ENCODE measurements at places on chromosomes 2 and 18.

DNA sequence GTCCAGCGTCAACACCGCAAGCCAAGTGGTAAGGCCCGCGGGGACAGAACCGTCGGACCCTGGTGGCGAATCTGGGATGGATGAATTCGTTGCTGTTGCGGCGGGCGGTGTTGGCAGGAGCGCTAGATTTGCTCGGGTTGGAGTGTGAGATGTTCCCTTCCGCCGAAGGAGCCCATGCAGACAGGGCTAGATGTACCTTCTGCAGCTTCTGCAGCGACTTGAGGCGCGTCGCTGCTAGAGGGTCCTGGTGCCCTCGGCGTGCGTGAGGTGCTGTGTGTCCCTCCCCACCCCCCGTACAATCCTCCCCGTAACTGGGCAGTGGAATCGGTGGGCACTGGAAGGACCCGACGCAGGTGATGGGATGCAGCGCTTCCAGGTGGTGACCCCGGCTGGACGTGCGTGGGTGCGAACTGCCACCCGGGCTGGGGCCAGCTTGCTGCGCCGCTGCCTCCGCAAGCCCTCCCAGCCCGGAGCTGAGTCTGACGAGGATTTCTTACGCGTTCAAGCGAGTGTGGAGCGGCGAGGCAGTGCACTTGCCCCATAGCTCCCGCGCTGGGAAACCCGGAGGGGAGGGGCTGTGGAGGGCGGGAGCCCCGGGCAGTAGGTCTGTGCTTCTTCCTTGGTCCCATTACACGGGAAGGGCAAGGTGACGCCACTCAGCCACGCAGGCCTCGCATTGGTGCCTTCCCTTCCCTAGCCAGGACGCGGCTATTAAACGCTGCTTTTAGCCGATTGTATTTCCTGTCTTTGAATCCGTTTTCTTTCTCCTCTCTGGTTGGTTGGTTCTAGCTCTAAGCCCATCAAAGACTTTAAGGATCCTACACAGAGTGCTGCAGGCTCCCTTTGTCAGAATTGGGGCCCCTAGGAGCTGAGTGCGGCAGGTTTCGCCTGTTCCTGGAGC, 34.2 kb downstream of the CHRNA1 start:
- no peak for DNase-seq

DNA sequence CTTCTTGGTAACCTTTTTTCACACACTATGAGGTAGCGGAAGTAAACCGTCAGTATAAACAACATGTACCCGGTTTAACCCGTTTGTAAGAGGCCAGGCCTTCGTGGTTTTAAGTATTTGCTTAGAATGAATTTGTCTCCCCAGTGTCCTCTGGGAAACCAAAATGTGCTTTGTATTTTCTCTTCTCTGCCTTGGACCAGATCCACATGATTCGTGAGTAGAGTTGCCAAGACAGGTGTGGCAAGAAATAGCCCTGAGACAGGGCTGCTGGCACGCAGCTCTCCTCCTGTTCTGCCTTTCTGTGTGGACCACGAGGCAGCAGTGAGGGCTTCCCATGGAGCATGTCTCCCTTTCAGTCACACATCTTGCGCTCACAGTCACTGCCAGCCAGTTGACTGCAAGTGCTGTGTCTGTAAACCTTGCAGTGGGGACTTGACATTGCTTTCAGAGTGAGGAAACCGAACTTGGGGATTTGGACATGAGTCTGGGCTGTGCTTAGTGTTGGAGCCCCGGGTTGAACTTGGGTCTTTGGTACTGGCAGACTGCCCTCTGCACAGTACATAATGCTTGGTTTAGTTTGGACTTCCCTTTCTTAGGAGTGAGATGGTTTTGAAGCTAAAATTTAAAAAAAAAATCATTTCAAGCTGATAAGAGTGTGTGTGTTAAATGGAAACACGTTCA, 19.1 kb downstream of the BCL2L11 start:
- DNase-seq = no peak

DNA sequence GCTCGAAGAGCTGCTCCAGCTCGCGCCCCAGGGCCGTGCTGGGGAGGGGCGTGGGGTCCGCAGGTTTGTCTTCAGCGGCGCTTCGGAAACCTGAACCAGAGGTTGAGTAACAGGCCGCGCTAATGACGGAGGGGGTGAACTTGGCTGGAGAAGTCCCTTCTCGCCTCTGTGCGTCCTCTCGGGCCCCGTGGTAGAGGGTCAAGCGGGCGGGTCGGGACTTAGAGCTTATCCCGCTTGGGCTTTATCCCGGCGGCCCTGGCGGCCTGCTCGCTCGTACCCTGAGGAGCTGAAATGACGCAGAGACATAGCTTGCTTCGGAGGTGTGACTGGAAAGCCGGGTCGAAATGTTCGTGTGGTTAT, 479 bp downstream of the RNMT start:
- DNase-seq = peak; percentile 23

GRCh38 chr2:185245216-185245615, 493.4 kb upstream of the FSIP2 start:
- no peak for DNase-seq

DNA sequence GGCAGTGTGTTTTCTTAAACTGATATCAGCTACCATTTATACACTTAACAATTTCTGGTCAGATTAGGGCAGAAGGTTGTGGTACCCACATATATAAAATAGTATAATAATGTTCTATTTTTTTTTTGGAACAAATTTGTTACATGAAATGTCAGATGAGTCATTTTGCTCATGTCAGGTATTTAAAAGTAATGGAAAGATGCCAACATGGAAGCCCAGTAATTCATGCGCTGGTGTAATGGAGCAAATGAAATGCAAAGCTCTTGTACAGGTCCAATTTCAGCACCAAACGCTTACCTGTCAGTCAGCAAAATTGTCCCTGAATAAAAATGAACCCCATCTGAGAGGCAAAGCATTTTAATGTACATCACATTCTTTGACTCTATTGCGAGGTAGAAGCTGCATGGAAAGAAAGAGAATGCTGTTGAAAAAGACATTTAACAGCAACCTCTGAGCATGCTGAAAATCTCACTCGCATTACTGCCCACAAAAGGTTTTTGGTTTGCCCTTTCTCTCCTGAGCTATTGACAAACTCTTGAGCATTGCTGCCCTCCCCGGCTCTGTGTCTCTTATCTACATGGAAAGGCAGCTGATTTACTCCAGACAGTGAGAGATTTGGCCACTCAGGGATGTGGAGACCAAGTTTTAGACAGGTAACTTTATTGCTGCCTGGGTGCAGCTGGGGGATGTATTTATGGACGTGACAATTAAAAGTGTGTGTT, 217.5 kb downstream of the CAMKMT start:
- no peak for DNase-seq

GRCh38 chr2:88269836-88270235, 99.7 kb downstream of the THNSL2 start:
- DNase-seq = no peak

DNA sequence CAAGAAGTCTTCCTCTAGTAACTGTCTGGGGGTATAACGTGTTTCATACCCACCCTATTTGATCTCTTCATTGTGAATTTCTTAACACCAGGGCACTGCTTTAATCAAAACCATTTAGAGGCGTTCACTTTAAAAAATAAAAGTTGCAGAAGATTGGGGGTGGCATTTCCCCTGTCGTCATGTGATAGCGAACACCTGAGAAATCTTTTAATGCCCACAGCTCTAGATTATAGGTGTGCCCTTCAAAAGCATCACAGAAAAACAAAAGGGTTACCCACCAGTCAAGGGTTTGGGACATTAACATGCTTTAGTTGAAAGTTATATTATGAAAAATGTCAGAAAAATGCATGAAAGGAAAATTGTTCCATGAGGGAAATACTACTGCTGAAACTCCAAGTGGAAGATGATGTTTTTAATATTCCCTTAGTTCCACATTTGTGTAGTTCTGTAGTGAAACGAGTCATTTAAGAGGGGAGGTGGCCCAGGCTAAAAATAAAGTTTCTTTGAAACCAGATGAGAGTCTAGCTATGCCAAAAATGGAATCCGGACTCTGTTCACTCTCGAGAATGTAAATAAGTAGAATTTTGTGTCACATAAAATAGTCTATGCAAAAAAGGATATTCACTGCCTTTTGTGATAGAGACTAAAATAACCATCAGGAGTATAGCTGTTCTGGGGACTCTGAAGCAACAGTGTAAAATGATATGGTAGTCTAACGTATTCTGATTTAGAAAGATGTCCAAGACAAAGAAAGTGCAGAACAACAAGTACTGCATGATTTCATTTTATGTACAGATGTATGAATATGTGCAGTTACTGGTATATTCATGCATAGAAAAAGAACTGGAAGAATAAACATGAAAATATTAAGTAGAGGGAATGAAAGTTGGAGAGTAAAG, 95.3 kb downstream of the TMEM247 start:
- no peak for DNase-seq

DNA sequence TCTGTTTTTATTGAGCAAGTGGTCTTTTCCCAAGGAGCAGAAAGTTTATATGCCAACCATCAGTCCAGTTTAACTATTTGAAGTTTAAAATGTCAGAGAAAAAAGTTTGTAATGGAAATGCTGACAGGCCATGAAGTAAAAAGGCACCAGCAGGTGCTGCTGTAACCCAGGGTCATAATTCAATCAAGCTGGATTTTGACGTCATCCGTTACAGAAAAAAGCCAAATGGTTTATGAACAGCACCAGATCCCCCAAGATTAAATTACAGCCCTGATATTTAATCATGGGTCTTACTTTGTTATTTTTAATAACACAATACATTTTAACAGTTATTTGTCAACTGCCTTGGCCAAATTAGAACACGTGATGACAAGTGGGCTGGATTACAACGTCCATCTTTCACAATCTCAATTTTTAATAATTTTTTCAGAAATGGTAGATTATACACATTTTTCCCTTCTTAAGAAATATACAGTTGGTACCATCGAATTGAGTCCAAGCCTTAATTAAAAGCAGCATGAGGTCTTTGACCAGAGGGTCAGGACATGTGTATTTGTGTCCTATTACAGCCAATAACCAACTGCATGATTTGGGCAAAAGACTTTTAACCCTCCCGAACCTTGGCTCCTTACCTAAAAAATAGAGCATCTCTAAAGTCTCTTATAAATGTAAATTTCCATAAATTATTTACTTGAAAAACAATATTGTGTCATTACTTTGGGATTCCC, 10.0 kb downstream of the TCF4 start:
- no peak for DNase-seq

Measured in HEK293T (cell line).